ENCODE measurements at places on chromosomes 3 and 15.

DNA sequence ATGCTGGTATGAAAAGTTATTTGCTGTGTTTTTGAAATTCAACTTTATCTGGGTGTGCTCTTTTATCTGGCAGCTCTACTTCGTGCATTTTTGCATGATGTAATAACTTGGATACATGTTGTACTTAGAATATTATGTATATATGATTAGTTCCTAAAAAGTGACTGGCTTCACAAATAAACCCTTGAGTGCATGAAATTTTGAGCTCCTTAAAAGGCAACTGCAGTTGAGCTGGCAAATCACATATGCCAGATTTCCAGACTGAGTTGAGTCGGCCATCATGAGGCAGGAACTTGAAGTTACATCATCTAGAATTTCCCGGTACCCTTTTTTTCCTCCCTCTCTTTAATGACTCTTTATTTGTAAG, 162.5 kb downstream of the FNDC3B start:
- no peak for DNase-seq

DNA sequence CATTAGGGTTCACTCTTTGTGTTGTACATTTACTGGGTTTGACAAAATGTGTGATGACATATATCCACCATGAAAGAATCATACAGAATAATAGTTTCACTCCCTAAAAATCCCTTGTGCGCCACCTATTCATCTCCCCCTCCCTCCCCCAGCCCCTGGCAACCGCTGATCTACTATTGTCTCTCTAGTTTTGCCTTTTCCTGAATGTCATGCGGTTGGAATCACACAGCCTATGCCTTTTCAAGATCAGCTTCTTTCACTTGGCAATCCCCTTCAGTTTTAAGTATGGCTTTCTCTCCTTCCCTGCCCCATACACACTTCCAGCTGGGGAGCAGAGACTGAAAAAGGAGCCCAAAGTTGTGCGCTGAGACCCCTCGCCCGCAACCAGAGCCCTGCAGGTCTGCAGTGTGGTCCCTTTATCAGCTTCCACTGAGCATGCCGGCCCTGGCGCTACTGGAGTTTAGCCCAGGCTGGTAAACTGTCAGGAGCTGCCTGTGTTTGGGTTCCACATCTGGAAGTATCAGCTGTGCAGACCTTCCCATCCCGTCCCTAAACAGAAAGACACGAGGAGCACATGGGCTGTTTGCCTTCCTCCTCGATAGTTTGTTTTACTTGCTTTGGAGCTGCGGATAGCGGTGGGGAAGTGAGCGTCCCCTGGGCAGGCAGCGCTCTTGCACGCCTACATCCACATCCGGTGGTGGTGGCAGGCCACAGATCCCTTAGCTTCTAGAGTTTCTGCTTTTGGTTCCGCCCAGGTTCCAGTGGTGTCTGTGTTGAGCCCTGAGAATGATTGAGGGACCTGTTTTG, 12.3 kb downstream of the BOC start:
- DNase-seq, result no peak

GRCh38 chr3:194787650-194788049, 102.0 kb downstream of the FAM43A start:
- no peak for DNase-seq

GRCh38 chr3:114151091-114151490, 27.8 kb downstream of the DRD3 start:
- DNase-seq, result no peak

DNA sequence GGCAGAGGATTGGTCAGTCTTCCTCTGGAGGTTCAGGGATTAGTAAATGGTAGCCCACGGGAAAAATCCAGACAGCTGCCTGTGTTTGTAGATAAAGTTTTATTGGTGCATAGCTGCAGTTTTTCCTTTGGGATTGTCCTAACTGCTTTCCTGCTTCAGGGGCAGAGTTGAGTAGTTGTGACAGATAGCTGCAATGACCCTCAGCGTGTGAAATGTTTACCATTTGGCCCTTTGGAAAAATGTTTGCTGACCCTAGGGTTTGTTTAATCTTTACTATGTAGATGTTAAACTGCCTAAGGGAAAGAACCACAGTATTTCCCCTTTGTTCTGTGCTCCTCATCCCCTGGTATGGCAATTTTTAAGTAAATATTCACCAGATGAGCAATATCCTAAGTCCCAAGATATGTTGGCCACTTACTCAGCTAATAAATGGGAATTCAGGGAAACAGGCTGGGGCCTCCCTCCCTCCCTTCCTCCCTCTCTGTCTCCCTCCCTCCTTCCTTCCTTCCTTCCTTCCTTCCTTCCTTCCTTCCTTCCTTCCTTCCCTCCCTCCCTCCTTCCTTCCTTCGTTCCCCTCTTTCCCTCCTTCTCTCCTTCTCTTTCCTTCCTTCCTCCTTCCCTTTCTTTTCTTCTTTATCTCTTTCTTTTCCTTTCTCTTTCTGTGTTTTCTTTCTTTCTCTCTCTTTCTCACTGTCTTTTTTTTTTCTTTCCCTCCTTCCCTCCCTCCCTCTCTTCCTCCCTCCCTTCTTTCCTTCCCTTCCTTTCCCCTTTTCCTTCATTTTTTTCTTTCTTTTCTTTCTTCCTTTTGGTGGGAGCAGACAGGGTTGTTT, 234.6 kb upstream of the BHLHE40 start:
- no peak for DNase-seq

GRCh38 chr3:112471596-112472325, 27.5 kb downstream of the BTLA start:
- DNase-seq, result no peak

GRCh38 chr15:85609492-85609891, 185.2 kb downstream of the KLHL25 start:
- no peak for DNase-seq

DNA sequence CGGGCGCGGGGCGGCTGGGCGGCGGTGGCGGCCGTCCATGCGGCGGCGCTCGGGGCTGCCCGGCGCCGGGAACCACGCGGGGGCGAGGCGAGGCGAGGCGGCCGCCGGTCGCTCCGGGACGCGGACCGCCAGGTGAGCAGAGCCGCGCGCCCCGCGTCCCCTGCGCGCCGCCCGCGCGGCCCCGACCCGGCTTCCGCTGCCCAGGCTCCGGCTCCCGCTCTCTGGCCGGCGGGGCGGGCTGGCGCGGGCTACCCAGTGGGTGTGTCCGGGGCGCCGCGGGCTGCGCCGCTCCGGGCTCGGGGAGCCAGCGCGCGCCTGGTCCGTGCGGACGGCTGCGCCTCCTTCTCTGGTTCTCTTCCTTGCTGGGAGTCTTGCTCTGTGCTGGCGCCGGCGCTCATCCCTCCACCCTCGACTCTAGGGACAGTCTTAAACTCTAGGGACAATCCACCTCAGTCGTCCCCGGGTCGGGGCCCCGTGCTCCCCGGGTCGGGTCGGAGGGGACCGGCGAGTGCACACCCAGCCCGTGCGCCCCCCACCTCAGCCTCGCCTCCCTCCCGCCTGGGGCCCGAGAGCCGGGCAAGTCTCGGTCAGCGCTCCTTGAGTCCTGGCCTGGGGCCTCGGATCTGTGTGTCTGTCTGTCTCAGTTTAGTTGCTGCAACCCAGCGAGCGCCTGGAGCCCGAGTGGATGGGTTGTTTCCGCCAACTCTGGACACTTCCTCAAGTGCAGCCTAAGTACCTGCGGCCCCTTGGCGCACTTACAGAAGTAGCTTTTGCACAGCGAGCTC, 488 bp downstream of the THSD4 start:
- peak; percentile 50 for DNase-seq

GRCh38 chr3:22977650-22978289, 225.4 kb upstream of the UBE2E2 start:
- no peak for DNase-seq

DNA sequence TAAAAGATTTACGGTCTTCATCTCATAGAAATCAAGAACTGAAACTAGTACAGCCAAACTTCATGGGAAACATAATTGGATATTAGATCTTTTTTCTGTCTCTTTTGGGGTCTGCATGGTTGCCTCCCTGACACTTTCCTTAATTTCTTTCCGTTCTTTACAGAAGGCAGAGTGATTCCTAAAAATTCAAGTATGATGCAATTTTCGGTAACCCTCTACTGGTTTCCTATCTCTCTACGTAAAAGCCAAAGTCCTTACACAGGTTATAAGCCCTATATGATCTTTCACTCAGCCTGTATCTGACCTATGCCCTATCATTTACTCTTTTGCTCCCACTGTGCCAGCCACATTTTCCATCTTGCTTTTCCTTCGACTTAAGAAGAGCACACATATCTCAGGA, 6.8 kb upstream of the SLITRK3 start:
- no peak for DNase-seq

DNA sequence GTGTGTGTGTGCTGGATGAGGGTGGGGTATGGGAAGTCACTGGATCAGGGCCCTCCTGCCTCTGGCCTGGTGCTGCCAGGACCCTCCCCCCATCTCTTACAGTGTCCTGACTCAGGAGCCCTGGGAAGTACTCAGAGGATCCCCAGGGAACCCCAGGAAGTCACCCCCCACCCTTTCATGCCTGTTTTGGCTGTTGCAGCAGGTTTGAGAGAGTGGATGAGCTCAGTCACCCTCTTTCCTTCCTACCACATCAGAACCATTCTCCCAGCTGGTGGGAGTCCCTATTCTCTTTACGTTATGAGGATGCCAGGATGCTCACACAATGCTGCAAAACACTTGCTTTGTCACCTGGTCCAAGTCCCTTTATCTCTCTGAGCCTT, 59.0 kb downstream of the BDH1 start:
- no peak for DNase-seq

- DNase-seq, result no peak
Observed at GRCh38 chr3:186841620-186842019, 890 bp upstream of the ADIPOQ start.

DNA sequence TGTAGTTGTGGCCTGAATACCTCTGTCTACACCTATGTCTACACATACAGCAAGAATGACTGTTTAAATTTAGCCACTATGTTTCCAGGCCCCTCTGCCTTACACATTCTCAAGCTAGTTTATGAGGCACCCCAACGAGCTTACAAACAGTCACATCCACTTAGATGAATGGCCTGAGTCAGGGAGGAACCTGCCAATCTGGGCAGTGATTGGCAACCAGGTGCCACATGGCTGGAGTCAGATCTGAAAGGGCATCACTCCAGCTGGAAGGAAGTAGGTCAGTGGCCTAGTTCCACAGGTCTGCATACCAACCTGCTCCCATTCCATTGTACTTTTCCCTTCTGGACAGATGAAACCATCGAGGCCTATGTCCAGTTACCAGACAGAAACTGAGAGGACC, 136.3 kb downstream of the FOXP1 start:
- DNase-seq, result no peak

- DNase-seq, result no peak
Observed at GRCh38 chr15:99429681-99430081, 136.1 kb upstream of the MEF2A start.

DNA sequence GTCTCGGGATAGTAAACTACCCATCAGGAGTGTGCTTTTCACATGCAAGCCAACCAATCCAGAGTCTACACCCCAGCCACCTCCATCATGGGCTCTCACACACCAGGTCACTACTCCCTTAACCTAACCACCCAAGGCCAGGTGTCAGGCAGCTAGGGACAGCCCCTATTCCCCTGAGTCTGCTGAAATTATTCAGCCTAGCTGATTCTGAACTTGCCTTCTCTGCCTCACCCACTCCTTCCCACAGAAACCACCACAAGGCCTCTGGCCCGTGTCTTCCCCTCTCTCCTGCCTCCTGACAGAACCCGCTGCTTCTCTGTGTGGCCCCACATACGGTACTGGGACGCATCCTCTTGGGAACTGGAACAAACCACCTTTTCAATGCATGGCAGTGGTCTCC, 82.1 kb downstream of the PCSK6 start:
- no peak for DNase-seq

DNA sequence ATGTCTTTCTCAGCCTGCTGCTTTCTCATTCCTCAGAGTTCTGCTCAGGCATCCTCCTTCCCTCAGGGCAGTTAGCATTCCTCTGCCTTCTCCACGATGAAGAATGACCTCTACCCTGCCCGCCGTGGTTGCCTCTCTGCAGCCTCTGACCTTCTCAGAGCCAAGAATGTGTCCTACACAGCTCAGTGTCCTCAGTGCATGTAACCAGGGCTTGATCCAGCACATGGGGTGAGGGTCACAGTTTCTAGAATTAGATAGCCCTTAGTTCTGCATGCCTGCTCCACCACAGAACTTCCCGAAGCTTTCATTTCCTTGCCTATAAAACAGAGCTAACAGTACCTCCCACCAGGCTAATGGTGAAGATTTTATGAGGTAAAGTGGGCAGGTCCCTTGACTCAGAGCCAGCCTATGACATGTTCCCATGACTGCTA, 182.1 kb downstream of the CLSTN2 start:
- DNase-seq, result peak; percentile 33

DNA sequence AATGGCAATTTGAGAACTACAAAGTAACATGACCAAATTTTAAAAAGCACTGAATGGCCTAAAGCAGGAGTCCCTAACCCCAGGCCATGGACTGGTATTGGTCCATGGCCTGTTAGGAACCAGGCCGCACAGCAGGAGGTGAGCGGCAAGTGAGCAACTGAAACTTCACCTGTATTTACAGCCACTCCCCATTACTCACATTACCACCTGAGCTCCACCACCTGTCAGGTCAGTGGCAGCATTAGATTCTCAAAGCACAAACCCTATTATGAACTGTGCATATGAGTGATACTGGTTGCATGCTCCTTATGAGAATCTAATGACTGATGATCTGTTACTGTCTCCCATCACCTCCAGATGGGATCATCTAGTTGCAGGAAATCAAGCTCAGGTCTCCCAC, 48.8 kb downstream of the SENP7 start:
- no peak for DNase-seq

DNA sequence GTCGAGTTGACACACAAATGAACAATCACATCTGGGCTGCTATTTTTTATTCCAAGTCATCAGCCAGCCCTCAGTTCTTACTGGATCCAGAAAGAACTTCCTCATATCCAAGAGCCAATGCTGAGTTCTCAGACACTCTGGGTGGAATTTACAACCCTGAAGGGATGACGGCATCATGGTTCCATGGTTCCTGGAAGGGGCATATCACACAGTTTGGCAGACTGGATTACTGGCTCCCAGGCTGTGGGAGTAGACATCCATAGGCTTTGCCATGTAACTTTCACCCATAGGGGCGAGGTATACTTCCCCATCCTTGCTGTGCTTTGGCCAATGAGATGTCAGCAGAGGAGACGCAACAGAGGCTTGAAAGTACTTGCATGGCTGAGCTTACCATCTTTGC, 26.9 kb upstream of the KBTBD12 start:
- DNase-seq, result no peak

GRCh38 chr15:59223736-59224135, 17.1 kb downstream of the LDHAL6B start:
- no peak for DNase-seq

GRCh38 chr15:48449734-48450133, 118.5 kb downstream of the DUT start:
- DNase-seq, result no peak

GRCh38 chr3:112958811-112959560, 15.9 kb downstream of the CD200R1 start:
- DNase-seq, result no peak

DNA sequence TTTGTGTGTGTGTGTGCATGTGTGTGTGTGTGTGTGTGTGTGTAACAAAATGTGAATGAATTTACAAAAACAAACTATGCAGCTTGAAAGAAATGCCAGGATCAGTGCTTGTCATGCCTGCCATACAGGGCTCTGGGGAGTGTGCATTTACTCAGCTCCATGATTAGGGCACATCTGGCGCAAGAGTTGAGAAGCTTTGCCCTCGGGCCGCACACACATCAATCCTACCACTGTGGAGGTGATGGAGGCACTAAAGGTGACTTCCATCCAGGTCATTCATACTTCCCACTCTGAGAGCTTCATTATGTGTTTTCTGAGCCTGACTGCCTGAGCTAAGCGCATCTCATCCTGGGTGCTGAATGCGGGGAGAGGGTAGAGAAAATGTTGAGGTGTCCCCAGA, 72.0 kb upstream of the ZBED2 start:
- DNase-seq, result no peak

GRCh38 chr3:138434276-138434874, at the start of gene ESYT3:
TSS of gene ESYT3 (plus strand) at chr3:138434616. CDS start at chr3:138434799, 183 bp downstream.
- peak; percentile 88 for DNase-seq
